ENCODE measurements at places on chromosomes 1 and 21.

DNA sequence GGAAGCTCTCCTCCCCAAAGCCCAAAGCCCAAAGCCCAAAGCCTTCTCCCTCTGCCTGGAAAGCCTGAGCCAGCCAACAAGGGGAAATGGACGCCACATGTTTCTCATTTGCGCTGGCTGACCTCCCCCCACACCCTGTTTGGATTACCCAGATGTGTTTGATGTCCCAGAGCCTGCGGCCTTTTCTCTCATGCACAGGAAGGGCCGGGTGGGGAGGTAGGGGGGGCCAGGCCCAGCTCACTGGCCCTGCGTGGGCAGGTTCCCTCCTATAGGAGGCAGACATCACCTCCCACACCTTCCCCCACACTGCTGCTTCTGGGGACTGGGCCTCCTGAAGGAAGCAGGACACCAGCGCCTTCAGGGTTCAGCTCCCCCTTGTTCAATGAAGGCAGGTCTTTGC lies 116.3 kb downstream of the NAV1 start:
- DNase-seq: no peak

- no peak for DNase-seq
These were observed 111.0 kb downstream of the DAB1 start for GRCh38 chr1:57312869-57313268.

DNA sequence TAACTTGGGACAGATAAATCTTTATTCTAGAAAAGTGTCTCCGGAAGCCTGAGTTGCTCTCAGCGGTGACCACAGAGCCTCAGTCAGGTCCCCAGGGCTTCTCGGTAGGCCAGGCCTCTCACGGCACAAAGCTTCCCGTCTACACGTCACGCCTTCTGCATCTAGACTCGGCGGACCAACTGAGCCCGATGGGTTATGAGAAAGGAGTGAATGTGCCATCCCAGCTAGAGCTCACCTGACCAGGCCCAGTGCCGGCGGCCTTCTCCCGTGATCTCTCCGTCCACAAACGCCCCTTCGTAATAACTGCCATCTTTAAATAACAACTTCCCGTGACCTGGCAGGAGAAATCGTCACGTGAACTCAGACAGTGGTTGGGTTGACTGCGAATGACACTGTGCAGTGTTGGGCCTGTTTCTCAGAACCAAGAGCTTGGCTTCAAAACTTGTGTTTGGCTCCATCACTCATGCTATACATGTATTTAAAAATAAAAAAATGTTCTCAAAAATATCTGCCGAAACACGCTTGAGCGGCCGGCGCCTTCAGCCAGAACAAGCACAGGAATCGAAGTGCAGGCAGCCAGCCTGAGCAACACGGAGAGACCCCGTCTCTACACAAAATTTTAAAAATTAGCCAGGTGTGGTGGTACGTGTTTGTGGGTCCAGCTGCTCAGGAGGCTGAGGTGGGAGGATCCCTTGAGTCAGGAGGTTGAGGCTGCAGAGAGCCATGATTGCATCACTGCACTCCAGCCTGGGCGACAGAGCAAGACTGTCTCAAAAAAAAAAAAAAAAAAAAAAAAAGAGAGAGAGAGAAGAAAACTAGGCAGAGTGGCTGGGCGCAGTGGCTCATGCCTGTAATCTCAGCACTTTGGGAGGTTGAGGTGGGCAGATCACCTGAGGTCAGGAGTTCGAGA lies 3.1 kb downstream of the MORN1 start:
- DNase-seq: no peak

- DNase-seq: no peak
These were observed 4.4 kb upstream of the PYCR2 start for GRCh38 chr1:225928186-225929175.

DNA sequence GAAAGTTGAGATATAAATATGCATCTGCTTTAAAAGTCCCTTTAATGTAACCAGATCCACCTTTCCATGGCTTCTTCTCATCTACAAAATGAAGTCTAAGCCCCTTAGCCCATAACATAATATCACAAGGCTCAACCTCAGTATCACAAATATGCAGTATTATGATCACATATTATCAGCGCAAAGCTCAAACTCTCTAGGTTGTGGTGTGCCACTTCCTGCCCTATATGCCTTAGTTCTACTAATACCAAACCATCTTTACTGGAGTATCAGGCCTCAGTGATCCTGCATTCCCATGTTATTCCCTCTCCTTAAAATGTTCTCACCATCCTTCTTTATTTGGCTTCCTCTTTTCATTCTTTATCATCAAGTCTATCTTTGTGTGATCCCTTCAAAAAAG lies 301.8 kb downstream of the NEGR1 start:
- DNase-seq: no peak

- no peak for DNase-seq
These were observed 117.6 kb downstream of the CENPF start for GRCh38 chr1:214720561-214720960.

GRCh38 chr1:116762281-116762680 lies 8.1 kb downstream of the CD2 start:
- DNase-seq: no peak

- peak; percentile 17 for DNase-seq
These were observed 127.9 kb downstream of the ZNF326 start for GRCh38 chr1:90122654-90123340.

DNA sequence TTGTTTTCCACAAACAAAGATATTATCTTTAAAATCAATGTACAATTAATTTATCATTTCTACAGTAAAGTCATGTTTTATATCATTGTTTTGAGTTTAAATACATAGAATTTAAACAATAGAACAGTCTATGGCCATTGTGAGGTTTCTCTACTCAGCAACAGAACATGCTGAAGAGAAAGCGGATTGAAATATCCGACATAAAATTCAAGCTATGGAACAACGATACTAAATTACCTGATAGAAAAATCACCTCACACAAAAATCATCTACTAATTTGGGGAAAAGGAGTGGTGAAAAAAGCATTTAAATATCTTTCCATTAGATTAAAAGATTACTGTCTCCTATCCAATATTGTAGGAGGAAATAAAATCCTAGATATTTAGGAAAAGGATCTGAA lies 12.6 kb downstream of the CDKN2C start:
- DNase-seq: no peak

- DNase-seq: no peak
These were observed 108.9 kb downstream of the PEX14 start for GRCh38 chr1:10583641-10584040.

GRCh38 chr21:30518876-30519275 lies 16.9 kb upstream of the KRTAP19-5 start:
- no peak for DNase-seq

GRCh38 chr1:245419989-245420388 lies 265.2 kb downstream of the KIF26B start:
- no peak for DNase-seq

DNA sequence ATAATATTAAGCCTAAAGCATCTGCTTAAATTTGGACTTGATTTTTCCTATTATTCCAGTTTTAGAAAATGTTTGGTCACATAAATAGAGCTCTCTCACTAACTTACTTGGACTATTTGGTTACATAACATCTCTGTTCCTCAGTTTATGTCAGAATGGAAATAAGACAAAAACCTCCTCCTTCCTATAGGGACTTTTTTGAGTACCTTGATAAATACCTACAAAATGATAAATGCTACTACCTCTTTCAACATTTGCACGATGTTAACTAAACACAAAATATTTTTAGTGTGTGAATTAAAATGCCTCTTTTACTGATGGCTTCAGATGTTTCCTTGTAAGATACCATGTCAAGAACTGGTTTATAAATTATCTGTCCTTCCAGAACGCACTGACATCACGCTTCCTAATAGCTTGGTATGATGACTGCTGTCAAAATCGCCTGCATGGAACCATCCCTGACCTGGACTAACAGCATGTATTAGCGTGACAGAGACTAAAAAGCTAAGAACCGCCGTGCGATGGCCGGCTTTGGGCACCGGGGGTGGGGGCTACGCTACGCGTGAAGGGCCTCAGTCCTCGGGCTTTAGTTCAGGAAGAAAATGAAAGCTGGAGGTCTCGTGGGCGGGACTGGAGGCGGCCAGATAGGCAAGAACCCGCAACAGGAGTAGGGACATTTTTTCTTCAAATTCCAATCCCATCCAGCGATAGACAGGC lies 133.2 kb upstream of the BARHL2 start:
- DNase-seq: peak; percentile 30

GRCh38 chr1:5391725-5392124 lies 600.5 kb downstream of the NPHP4 start:
- no peak for DNase-seq

DNA sequence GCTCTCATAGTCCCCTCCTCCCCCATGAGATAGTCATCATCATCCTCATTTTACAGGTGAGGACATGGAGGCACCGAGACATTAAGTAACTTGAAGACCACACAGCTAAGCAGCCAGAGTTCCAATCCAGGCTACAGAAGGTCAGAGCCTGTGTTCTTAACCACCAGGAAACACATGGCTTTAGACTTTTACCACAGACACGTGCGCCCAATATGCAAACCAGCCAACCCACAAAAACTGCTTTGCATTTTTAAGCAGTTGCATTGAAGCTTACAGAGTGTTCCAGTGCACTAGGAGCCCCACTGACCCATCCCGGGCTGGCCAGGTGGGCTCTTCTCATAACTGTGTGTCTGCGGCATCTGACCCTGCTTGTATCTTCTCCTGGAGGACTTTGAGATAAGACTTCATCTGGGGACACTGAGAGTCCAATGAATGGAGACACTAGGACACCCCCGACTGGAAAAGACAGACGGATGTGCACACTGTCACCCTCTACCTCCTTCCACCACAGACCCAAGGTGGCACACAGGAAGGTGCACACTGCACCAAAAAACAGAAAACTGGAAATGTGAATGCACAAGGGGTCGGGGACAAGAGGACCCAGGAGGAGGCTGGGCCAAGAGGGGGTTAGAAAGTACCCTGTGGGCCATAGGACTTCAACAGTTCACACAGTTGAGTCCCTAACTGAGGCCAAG lies 56.4 kb downstream of the ETS2 start:
- no peak for DNase-seq

- DNase-seq: no peak
These were observed 11.2 kb upstream of the IVNS1ABP start for GRCh38 chr1:185328255-185328654.

Data from globus pallidus (tissue), 1 donor.